ENCODE measurements at places on chromosomes 7 and 10.

GRCh38 chr7:72538147-72538546 lies 126.0 kb upstream of the CALN1 start:
- no peak for DNase-seq

DNA sequence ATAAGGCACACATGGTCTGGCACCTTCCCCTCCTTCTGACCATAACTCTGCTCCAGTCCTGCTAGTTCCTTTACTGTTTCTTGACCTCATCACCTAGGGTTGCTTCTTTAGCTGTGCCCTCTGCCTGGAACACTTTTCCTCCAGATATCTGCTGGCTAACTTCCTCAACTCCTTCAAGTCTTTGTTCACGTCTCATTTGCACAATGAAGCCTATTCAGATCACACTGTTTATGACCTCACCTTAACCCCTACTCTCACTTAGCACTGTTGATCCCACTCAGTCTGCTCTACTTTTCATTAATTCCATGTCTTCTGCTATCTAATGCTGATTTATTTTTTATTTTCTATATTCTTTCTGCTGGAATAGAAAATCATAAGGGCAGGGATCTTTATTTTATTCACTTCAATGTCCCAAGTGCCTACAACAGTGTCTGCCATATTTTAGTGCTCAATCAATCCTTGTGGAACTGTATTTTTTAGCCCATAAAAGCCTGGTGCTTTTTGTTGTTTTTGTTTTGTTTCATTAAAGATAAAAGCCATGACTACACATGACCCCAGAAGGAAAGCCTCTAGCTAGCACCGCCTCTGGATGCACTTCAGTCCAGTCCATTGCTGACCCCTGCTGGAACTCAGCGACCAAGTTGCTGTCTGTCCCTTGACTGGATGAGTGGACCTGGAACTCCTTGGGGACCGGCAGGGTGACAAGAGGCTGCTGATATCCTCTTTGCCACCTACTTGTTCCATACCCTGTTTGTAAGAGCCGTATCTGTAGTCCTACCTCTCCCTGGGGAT lies 12.3 kb downstream of the KLF14 start:
- peak; percentile 34 for DNase-seq

DNA sequence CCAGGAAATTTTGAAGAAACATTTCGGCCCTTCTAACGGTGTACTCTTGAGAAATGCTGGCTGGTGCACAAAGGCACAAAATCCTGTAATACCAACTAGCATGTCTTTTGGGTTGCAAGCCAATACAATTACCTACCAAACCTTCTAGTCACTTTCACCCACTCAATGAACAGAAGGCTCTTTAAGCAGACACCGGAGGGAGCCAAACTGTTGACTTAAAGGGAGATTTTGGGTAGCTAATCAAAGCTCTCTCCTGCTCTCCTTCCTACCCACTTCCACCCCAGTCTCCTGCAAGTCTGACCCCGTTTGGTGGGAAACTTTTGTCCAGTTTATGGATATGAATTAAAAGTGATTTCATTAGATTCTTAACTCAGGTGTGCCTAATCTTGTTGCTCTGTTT lies 24.0 kb downstream of the GRM3 start:
- DNase-seq = no peak

- no peak for DNase-seq
These were observed 24.3 kb downstream of the SPAG6 start for GRCh38 chr10:22369434-22370072.

- DNase-seq = no peak
These were observed 263.0 kb downstream of the GRID1 start for GRCh38 chr10:86103391-86104101.

GRCh38 chr7:7867846-7868571 lies 100.6 kb upstream of the GLCCI1 start:
- no peak for DNase-seq

- no peak for DNase-seq
These were observed 28.8 kb upstream of the BNIP3 start for GRCh38 chr10:132010483-132010882.

GRCh38 chr7:84900215-84900614 lies 286.6 kb downstream of the SEMA3D start:
- no peak for DNase-seq

DNA sequence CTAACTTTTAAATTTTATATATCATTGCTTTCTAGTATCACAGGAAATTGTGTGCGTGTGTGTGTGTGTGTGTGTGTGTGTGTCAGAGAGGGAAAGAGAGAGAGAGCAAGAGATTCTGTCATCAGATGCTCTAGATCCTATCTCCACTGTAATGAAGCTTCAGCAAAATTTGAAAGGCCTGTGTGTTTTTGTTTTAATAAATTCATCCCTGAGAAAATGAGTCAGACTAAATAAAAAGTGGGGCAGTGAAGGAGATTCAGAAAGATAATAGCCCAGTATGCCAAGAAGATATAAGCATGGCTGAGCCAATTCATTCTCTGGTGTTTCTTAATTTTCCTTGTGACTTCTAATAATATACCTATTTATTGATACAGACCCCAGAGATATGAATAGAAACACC lies 184.2 kb upstream of the TMEM196 start:
- DNase-seq = no peak

GRCh38 chr7:39847227-39847626 lies 102.8 kb upstream of the CDK13 start:
- no peak for DNase-seq

DNA sequence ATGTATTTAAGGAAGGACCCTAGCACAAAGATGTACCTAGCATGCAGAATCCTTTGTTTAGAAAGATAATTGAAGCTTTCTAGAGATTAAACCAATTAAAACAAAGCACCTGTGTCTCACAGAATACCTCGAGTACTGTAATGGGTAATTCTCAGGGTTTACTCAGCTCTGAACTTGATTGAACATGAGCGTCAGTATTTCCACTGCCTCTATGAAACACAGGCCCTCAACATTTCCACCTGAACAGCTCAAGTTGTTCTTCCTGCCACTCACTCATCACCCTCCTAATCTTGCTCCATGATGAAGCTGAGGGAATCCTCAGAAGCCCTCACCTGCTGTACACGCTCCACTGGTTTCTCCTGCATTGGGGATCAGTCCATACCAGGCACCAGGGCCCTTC lies 33.7 kb upstream of the FZD1 start:
- DNase-seq = no peak

DNA sequence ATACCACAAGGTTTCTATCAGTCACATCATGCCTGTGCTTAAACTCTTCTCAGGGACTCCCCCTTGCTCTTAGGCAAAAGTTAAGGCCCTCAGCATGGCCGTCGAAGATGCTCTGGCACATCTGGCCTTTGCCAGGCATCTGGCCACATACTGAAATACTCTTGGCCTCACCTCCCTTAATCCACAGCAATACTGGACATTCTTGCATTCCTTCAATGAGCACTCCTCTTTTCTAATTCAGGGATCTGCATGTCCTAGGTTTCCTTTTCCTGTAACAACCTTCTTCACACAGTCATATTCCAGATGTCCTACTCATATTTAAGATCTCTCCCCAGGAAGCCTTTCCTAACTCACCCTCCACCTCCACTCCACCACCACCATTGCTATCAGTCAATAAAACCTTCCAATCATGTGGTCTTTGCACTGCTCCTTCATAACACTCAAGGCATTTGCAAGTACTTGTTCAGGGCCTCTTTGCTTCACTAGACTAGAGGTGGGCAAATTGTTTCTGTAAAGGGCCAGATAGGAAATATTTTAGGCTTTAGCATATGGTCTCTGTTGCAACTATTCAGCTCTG lies 216.6 kb downstream of the KCNMA1 start:
- no peak for DNase-seq

DNA sequence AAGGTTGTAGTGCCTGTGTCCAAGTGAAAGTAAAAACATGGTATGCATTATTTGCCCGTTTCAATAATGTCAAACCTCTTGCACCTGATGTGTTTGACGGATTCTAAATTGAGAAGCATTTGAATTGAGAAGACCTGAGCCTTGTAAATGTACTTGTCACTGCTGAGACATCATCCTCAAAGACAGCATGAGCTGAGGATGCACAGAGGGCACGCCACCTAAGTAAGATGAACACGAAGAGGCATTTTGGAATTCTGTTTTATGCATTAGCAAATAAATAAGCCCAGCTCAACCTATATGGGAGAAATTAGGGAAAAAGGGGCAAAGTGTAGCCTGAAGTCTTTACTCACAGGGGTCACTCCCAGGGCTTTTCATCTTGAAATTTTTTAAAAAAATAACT lies 73.8 kb upstream of the SORCS1 start:
- DNase-seq = no peak

DNA sequence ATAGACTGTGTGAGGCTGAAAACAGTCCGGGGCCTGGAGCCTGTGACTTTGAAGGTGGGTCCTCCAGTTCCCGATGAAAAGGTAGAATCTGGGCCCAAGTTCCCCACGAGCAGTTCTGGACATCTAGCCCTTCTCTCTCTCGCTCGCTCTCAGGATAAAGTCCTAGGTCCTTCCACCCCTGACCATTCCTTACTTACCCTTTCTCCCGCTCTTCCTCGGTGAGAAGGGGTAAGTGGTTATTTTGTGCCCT lies 713 bp downstream of the IMMP2L start:
- DNase-seq = no peak

DNA sequence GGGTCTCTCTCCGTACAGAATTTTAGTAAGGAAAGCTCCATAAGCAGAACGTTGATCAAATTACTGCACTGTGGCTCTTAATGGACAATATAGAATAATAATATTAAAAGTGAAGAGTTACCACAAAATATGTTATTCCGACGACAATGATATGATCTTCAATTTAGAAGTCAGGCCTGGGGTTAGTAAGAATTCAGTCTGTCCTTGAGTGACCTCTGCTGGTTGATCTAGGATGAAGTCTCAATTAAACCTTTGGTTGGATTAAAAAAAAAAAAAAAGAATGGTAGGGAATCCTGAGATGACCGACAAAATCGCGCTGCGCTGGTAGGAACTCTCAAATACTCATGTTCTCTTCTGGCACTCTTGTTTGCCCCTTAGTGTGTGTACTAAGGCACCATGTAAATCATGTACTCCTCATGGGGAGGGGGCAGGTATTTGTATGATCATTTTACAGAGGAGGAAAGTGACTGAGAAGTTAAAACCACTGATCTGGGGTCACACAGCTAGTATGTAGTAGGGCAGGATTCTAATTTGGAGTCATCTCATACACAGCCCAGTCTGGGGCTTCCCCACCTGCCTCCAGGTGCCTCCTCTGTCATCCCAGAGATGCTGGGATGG lies 161.3 kb upstream of the NPVF start:
- no peak for DNase-seq
